ENCODE measurements at places on chromosomes 1 and 21.

- DNase-seq: no peak
Measured at GRCh38 chr1:234554218-234554697, 55.7 kb downstream of the IRF2BP2 start.

DNA sequence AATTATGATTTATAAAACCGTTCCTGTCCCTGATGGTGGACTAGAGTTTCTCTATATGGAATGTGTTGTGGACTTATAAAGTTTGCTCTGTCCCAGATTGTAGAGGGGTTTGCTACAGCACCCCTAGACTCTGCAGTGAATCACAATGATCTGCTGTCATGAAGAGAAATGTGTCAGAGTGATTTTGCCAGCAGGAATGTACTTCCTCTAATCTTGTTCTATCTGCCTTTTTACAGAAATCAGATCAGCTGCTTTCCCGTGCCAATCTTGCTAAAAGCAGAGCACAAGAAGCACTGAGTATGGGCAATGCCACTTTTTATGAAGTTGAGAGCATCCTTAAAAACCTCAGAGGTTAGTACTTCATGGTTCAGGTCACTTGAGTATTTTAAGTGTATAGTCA lies 52.0 kb downstream of the LAMC2 start:
- DNase-seq: no peak

DNA sequence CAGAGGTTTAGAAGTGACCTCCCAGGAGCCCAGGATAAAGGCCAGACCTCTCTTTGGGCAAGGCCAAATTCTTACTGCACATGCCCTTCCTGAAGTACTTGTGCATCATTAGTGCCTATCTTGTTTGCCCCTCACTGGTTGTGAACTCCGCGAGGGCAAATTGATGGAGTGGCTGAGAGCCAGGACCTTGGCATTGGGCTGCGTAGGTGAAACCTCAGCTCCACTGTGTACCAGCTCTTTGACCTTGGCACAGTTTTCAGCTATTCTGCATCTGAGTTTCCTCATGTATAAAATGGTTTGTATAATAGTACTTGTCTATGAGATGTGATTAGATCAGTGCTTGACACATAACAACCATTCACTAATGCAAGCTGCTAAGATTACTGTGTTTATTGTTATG lies 11.5 kb downstream of the OTUD3 start:
- no peak for DNase-seq

- no peak for DNase-seq
Measured at GRCh38 chr21:43324596-43324995, 102.3 kb downstream of the SIK1 start.

- DNase-seq: peak; percentile 93
Measured at GRCh38 chr1:44799770-44800584, at the start of gene PLK3. Gene PLK3 (plus strand): TSS chr1:44800377. CDS start chr1:44800464, 87 bp downstream.

DNA sequence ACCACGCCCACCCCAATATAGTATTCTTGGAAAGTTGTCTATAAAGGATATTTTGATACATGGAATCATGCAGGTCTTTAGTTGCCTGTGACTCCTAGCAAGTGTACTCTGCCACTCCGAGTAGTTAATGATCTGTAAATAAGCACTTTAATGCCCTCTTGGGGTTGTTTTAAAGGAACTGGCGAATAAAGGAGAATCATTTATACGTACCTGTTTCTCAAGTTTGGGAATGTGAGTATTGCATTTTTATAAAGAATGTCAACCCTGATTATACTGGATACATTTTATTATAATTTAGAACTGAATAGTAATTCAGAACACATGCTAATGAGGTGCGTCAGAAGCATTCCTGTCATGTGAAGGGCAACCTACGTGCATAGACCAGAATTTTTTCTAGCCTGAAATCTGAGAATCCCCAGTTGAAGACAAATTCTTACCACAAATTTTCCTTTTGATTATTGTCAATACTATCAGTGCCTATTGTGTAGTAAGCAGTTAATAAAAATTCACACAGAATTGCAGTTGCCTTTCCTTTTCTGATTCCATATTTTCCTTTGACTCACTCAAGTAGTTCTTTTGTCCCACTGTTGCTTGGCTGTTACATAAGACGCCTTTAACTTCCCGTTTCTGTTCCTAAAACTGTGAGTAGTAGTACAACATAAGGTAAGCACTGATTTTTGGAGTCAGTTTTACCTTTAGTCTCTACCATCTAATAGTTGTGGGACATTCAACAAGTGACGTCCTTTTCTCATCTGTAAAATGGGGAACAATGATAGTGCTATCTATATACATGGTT lies 5.1 kb downstream of the AHCYL1 start:
- DNase-seq: no peak

- DNase-seq: no peak
Measured at GRCh38 chr1:17539118-17539476, 401 bp upstream of the ARHGEF10L start.

All from KG1 (cell line).